Activated naive CD4-positive, alpha-beta T cell treated with Interleukin-2 at 50 U/mL for 16 hours (primary cell): ENCODE measurements at places on chromosomes 3 and 15.

GRCh38 chr15:97081666-97082226, 751.2 kb downstream of the NR2F2 start:
- DNase-seq, result no peak

- no peak for DNase-seq
These were observed 292.7 kb downstream of the UACA start for GRCh38 chr15:70470556-70471191.

- DNase-seq, result no peak
These were observed 28.6 kb downstream of the NEK10 start for GRCh38 chr3:27340534-27340933.

- no peak for DNase-seq
These were observed 887.3 kb downstream of the NTRK3 start for GRCh38 chr15:87369269-87369668.

GRCh38 chr15:89150762-89151664, 62.8 kb downstream of the ABHD2 start:
- no peak for DNase-seq
